ENCODE measurements at places on chromosomes 16 and 17.
A peak's percentile ranks its signal among the peaks of the same experiment; 100 is the strongest.

DNA sequence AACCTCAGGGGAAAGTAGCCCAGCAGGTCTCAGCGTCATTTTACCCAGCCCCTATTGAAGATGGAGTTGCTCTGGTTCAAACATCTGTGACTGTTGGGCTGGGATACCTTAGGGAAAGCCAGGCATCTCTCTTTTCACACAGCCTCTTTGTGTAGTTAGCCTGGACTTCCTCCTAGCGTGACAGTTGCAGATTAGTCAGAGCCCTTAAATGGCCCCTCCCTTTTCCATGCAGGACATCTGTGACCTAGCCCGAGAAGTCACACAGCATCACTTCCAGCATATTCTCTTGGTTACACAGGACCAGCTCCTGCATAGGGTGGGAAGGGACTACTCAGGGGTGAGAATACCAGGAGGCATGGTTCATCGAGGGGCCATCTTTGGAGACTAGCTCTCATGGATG lies 375.0 kb upstream of the RBFOX1 start:
- DNase-seq, result no peak

DNA sequence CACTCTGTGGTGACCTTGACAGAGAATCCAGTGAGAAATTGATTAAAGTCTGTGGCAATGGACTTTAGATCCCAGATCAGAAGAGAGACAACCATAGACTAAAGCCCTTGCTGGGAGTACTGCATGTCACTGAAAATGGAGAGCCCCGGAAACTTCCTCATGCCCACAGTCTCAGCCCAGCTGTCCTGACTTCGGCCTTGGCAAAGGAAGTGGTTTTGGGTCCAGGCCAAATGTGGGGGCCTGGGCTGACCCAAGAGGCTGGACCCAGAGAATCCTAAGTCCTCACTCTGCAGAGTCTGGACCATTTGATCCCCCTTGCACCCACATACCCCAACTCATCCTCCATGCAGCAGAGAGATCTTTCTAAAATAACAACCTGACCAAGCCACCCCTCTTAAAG lies 4.7 kb upstream of the BEAN1 start:
- no peak for DNase-seq

DNA sequence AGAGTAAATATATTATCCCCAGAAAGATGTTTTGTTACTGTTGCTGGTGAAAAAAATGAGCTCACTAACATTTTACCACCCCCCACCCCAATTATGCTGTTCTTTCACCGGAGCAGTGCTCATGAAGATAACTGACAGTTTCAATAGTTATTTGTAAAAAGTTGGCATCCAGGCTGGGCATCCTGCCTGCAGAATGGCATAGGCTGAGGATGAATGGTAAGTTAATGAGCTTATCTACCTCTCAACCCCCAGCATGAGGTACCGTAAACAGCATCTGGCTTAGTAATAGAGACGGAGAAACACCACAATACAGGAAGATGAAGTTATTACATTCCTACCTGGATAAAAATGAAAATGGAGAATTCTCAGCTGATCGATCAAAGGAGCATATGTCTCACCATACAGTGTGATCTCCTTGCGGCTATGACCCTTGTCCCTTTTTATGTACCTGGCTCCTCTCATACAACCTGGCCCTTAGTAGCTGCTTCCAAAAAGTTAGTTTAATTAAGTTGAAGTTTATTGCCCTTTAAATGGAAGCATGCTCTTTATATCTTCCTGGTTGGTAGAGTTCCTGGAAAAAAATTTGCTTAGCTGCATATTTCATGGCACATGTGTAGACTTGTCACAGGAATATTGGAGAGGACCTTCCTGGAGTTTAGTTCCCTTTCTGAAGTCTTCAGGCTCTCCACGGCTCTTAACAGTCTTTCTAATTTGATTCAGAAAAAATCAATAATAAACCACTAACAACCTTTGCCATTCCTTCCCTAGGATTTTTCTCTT lies 61.2 kb upstream of the MPHOSPH6 start:
- no peak for DNase-seq

DNA sequence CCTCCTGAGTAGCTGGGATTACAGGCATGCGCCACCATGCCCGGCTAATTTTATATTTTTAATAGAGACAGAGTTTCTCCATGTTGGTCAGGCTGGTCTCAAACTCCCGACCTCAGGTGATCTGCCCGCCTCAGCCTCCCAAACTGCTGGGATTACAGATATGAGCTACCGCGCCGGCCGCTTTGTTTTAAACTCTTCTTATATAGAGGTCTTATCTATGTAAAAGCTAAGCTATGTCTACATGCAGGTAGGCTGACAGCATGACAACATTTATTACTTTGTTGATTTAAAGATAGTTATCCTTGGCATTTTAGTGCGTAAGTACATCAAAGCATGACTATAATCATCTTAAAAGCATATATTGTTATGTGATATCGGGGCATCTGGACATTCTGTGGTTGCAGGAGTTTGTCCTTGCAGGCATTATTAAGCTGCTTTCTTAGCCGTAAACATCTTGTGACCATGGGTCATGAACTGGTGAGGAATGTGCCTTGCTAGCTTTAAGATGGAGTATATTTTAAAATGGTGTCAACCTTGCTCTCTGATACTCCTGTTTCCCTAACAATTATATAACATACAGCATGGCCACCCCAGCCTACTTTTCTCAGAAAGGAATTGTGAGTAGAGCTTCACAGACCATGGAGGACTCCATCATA lies 45.8 kb upstream of the TAOK1 start:
- no peak for DNase-seq

GRCh38 chr17:79838522-79839274 lies 542 bp downstream of the CBX4 start:
- DNase-seq, result peak; percentile 65

DNA sequence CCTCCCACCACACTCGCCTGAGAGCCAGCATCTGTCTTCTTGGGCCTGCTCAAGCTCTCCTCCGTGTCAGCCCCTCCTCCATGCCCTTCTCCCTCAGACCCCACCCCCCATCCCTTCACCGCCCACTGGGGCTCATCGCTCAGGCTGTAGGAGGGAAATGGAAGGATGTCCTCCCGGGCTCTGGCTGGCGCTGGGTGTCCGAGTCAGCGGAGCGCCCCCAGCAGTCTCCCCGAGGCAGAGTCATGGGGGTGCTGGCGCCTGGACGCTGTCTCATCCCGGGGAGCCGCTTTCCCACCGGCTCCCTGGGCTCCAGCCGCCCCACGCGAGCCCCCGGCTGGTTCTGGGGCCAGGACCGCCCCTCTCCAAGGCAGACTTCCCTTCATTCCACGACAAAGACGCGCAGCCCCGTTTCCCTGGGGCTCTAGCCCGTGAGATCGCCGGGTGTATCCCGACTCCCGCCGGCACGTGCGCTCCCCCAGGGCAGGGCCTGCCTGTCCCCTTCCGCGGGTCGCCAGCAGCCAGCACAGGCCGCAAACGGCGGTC lies 428 bp upstream of the ANTKMT start:
- DNase-seq, result peak; percentile 66

GRCh38 chr17:44037471-44037870 lies 22.7 kb upstream of the TMEM101 start:
- DNase-seq, result no peak

GRCh38 chr17:19534562-19535149 lies 1.0 kb downstream of the SLC47A1 start:
- DNase-seq, result no peak

- DNase-seq, result no peak
These were observed 87.5 kb downstream of the AXIN2 start for GRCh38 chr17:65473985-65474384.

DNA sequence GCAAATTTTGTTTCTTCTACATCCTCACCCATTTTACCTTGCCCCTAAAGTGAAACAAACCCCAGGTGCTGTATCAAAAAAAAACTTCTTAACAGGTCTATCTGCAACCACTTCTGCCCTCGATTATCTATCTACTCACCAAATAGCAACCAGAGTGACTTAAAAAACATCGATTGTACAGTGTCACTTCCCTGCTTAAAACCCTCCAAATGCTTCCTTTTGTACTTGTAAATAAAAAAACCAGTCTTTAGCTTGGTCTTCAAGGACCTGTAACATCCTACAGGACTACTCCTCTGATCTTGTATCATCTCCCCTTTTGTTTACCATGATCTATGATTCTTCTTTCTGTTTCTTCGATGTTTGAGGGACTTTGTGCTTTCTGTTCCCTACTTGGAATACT lies 82.7 kb upstream of the CORO6 start:
- DNase-seq, result no peak

DNA sequence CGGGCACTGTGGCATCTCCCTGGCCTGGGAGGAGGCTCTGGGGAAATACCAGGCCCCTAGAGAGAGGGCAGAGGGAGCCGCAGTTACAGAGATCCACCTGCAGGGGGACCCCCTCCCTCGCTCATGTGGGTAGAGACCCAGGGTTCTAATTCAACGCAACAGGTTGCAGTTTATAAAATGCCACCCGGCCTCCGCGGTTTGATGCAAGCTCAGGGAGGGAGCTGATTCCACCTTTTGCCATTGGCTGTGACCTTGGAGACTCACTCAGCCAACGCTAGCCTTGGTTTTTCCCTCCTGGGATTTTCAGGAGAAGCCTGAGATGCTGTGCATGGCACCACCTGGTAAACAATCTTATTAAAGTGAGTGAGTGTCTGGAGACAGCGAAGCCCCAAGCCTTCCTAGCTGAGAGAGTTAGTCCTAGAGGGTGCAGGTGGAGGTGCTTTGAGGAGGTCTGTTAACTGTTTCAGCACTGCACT lies 12.1 kb downstream of the TTLL6 start:
- peak; percentile 19 for DNase-seq

- DNase-seq, result no peak
These were observed 9.0 kb downstream of the SRR start for GRCh38 chr17:2312736-2313135.

- DNase-seq, result no peak
These were observed 29.1 kb downstream of the DUSP14 start for GRCh38 chr17:37518826-37519225.

DNA sequence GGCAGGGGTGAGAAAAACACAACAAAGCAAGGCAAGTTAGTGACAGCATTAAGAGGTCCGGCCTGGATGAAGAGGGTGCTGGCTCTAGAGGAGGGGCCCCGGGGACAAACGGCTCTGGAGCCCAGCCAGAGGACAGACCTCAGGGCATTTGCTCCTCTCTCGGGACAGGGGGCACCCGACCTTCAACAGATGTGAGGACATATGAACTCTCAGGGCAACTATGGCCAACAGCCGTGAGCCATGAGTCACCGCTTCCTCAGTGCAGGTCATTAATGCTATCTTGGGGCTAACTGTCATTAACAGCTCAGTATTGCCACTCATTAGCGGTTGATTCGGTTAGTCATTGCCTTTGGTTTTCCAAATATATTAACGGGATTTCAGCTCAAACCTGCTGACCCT lies 9.7 kb upstream of the ARL5C start:
- no peak for DNase-seq

DNA sequence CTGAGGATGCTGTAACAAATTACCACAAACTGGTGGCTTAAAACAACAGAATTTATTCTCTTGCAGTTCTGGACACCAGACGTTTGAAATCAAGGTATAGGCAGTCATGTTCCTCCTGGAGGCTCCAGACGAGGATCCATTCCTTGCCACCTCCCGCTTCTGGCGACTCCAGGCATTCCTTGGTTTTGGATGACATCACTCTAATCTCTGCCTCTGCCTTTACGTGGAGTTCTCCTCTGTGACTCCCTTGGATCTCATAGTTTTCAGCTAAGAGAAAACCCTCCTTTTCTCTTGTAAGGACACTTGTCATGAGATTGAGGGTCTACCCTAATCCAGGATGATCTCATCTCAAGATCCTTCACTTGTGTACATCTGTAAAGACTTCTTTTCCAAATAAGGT lies 31.4 kb upstream of the HS3ST3B1 start:
- DNase-seq, result no peak

DNA sequence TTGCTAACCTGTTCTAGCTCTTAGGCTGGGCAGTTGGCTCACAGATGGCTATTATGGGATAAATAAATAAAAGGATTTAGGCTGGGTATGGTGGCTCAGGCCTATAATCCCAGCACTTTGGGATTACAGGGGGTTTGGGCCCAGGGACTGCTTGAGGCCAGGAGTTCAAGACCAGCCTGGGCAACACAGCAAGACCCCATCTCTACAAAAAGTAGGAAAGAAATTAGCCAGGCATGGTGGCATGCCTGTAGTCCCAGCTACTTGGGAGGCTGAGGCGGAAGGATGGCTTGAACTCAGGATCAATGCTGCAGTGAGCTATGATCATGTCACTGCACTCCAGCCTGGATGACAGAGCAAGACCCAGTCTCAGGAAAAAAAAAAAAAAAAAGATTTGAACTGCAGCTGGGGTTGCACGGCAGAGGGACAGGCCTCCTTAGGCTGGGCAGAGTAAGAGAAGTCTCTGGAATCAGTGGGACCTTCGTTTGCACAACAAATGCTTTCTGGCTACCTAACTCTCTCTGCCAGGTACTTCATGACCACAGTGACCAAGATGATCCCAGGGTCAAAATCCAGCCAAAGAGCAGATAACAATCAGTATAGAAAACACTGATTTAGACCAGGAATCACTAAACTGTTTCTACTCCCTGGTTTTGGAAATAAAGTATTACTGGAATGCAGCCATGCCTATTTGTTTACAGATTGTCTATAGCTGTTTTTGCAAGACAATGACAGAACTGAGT lies 6.8 kb downstream of the RUSF1 start:
- no peak for DNase-seq

- DNase-seq, result no peak
These were observed 177.7 kb downstream of the MYO1D start for GRCh38 chr17:32699247-32699646.

- peak; percentile 96 for DNase-seq
These were observed at the start of the genes SDF2 and SUPT6H for GRCh38 chr17:28661635-28662526. Gene SDF2 (minus strand): TSS chr17:28661906. CDS start chr17:28661876, 30 bp downstream. Gene SUPT6H (plus strand): TSS chr17:28662205. CDS start chr17:28673402, 11,197 bp downstream.

DNA sequence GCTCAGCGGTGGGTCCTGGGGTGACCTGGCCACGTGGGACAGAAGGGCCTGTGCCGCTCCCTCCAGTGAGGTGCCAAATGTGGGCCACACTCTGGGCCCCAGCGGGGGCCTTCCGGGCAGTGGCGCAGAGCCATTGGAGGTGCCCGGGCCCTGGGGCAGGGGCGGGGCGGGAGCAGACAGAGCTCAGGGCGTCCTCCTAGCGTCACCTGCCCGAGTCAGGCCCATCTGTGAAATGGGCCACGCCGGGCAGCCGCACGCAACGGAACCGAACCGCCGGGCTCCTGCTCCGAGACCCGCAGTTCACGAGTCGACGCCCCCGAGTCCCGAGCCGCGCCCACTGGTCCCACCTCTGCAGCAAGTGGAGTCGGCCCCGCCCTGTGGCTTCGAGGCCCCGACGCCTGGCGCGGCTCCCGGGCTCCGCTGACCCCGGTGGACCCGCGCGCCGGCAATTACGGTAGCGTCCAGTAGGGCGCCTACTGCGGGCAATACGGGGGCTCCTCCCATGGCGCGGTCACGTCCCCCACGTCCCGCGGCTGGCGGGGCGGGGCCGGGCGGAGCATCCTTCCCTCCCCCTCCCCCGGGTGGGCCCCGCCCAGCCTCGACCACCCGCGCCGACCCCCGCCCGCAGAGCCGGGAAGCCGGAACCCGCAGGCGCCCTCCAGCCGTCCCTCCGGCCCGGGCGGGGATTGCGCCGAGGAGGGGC lies 1.9 kb downstream of the SLC16A3 start:
- DNase-seq, result peak; percentile 66
